Activated CD4-positive, alpha-beta memory T cell treated with anti-CD3 and anti-CD28 coated beads, Interleukin-2, amount 10 ng/mL, durations not matched to agents 7 days and 5 days (primary cell): ENCODE measurements at places on chromosomes 1 and 21.
A peak's percentile ranks its signal among the peaks of the same experiment; 100 is the strongest.

- H3K36me3 ChIP-seq: peaks cover 8% of the 10 kb centered on the region
- H3K27me3 ChIP-seq: peaks cover 2% of the 10 kb centered on the region
- H3K4me1 ChIP-seq: no peaks in the 10 kb centered on the region
Measured at GRCh38 chr1:93384656-93385055, 38.9 kb downstream of the DR1 start.

DNA sequence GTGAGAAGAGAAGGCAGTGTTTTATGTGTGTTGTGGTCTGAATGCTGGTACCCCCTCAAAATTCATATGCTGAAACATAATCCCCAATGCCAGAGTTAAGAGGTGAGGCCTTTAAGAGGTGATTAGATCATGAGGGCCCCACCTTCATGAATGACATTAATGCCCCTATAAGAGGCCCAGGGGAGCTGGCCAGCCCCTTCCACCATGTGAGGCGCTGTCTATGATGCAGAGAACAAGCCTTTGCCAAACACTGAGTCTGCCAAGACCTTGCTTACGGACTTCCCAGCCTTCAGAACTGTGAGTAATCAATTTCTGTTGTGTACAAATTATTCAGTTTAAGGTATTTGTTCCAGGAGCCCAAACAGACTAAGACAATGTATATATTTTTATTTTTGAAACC, 20.2 kb downstream of the CAPZB start:
- H3K36me3 ChIP-seq: peaks cover 55% of the 10 kb centered on the region
- no peak for DNase-seq
- H3K27me3 ChIP-seq: no peaks in the 10 kb centered on the region
- H3K4me1 ChIP-seq: peaks cover 92% of the 10 kb centered on the region
- H3K27ac ChIP-seq: peak overlapping the region; percentile 69

- H3K27me3 ChIP-seq: peaks cover 3% of the 10 kb centered on the region
- no peaks in the 10 kb centered on the region for H3K36me3 ChIP-seq
- no peaks in the 10 kb centered on the region for H3K4me1 ChIP-seq
- no peak overlapping the region for H3K27ac ChIP-seq
- DNase-seq: no peak
Measured at GRCh38 chr1:205585169-205585834, 46.5 kb downstream of the ELK4 start.

DNA sequence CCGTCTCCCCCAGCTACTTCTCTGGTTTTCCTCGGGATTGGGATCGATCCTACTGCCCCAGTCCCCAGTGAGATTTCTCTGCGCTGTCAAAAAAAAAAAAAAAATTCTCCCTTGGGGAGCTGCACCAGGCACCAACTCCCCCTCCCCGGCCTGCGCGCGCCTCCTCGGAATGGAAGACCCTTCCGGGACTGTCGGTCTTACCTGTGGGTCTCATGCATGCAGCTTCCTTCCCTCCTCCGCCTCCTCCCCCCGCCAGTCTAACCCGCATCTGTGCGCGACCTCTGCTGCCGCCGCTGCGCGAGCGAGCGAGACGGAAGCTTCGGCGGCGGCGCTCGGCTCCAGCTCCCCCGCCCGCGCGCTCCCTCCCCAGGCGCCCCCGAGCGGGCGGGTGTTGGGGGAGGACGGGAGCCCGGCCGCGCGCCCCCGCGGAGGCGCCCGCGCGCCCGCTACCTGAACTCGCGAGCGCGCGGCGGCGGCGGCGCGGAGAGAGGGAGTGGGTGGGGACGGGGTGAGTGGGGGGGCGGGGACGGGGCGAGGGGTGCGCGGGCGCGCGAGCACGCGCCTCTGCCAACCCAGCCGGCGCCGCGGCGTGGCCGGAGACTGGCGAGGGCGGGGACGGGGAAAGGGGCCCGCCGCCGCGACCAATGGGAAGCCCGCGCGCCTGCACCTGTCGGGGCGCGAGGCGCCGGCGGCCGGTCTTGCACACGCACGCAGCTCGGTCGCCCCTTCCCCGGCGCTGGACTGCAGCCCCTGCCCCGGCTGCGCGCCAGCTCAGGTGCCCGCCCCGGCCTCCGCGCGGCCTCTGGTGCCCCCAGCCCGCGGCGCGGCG, at the start of gene SUSD4:
SUSD4 (minus strand) TSS at position 321 of the 829 bp plus-strand sequence. CDS start 751 bp downstream, outside the sequence.
- H3K4me1 ChIP-seq: peaks cover 13% of the 10 kb centered on the region
- peak within 1 kb of the TSS; percentile 71 for H3K4me3 ChIP-seq
- H3K36me3 ChIP-seq: no peaks in the 10 kb centered on the region
- H3K27me3 ChIP-seq: peaks cover 55% of the 10 kb centered on the region
- H3K27ac ChIP-seq: no peak within 1 kb of the TSS

GRCh38 chr1:6960291-6960811, 175.1 kb downstream of the CAMTA1 start:
- DNase-seq: no peak
- no peak overlapping the region for H3K27ac ChIP-seq
- H3K4me1 ChIP-seq: peaks cover 10% of the 10 kb centered on the region
- H3K27me3 ChIP-seq: peaks cover 18% of the 10 kb centered on the region
- no peaks in the 10 kb centered on the region for H3K36me3 ChIP-seq
- no peak overlapping the region for H3K4me3 ChIP-seq

- no peaks in the 10 kb centered on the region for H3K27me3 ChIP-seq
- no peak overlapping the region for H3K4me3 ChIP-seq
- peaks cover 77% of the 10 kb centered on the region for H3K4me1 ChIP-seq
- DNase-seq: no peak
Measured at GRCh38 chr1:223730479-223731132, 18.3 kb downstream of the CAPN2 start.

- H3K27ac ChIP-seq: no peak overlapping the region
- H3K36me3 ChIP-seq: peaks cover 4% of the 10 kb centered on the region
- peaks cover 13% of the 10 kb centered on the region for H3K4me1 ChIP-seq
- no peaks in the 10 kb centered on the region for H3K27me3 ChIP-seq
Measured at GRCh38 chr1:236422517-236422876, 28.4 kb downstream of the EDARADD start.

- no peak overlapping the region for H3K4me3 ChIP-seq
- no peaks in the 10 kb centered on the region for H3K4me1 ChIP-seq
- DNase-seq: no peak
- no peaks in the 10 kb centered on the region for H3K36me3 ChIP-seq
Measured at GRCh38 chr1:6724517-6725141, 23.0 kb upstream of the DNAJC11 start.
